Activated T-helper 1 cell treated with anti-CD3 and anti-CD28 coated beads, Interleukin-12 subunit alpha, Interleukin-12 subunit beta, Interleukin-2, Interleukin-4 antibody, amounts not matched to agents 30 ng/mL and 10 ng/mL and 1 ng/mL, durations not matched to agents 14 hours and 24 hours and 36 hours (primary cell): ENCODE measurements at places on chromosomes 16 and 17.

DNA sequence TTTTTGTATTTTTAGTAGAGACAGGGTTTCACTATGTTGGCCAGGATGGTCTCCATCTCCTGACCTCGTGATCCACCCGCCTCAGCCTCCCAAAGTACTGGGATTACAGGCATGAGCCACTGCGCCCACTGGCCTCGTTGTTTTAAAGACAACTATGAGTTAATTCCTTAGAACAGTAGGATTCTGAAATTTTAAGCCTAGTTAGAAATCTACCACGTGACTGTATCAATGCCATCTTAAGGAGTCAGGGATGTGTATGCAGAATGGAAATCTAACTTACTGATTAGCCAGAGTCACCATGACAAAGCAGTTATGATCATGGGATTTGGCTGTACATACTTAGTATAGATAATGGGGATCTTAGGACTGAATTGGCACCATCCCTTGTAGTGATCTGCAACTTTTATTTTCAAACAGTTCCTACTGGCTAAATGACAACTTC lies 2.8 kb downstream of the CEP20 start:
- no peak for DNase-seq

DNA sequence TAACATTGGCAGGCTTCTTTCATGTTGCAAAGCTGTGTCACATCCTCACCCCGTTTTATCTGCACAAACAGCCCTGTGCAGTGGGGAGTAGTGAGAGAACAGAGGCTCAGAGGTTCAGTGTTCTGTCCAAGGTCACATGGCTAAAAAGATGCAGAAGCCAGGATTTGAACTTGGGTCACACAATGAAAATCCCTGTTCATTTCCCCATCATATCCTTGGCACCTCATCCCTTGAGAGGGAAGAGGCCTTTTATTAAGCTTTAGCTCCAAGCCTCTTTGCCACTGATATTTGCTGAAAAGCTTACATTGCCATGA lies 106.6 kb downstream of the AMFR start:
- no peak for DNase-seq

DNA sequence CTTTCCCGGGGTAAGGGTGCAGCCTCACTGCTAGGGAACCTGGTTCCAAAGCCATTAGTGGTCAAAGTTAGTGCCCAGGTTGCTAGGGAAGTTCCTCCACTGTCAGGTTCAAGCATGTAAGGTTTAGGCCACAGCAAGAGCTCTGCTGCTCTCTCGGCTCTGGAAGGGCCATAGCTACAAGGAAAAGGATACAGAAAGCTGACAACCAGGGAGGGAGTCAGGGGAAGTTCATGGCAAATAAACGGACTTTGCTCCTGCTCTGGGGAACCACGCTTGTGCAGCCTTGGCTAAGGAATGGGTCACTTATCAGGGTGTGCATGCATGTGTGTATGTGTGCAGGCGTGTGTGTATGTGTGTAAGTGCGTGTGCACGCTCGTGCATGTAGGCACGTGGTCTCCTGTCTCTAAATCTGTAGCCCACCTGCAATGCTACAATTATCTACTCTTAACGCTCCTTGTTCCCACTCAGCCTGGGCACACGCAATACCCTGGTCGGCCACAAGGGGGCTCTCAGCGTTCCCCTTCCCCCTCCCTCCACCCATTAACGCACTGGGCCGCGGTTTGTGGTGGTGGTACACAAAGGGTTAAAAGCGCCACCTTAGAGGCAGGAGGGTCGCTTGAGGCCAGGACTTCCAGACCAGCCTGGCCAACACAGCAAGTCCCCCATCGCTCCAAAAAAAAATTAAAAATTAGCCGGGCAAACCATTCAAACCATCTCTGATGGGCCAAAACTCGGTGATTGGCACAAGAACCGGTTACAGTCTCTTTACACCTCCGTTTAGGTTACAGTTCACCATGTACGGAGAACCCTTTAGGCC lies 48.4 kb upstream of the KDM8 start:
- peak; percentile 39 for DNase-seq

DNA sequence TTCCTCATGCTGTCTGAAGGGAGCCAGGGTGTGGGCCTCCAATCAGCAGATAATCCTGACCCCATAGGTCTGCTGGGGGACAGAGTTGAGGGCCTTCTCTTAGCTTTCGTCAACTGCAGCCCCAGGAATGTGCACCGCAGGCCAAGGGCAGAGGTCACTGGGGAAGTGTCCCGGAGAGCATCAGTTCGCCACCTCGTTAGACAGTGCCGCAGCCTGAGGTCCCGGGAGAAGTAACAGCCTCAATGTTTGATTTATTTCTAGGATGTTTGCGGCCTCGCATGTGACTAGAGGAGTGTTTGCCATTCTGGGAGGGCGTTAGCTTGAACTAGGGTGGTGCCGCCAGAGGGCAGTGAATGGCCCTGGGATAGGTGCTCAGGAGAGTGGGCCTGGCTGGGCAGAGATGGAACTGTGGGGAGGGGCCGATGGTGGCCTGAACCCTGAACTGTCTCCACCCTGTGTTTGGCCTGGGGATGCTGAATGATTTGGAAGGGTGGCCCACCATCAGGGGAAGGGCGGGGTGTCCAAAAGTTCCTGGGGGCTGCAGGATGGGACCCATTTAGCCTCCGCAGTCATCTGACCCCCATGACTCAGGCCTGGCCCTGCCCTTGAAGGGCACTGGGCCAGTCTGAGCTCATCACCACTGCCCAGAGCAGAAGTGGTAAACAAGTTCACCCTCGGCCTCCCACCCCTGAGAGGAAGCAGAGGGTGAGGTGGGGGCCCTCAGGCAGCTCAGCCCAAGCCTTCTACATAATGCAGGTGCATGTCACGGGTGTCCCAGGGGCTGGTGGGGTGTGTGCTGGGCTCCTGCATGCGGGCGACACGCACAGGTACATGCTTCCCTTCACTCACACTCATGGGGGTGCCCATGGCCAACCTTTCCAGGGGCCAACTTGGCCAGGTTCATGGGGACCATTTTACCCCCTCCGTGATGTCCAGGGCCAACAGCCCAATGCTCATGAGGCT lies 12.4 kb upstream of the TAC4 start:
- no peak for DNase-seq

DNA sequence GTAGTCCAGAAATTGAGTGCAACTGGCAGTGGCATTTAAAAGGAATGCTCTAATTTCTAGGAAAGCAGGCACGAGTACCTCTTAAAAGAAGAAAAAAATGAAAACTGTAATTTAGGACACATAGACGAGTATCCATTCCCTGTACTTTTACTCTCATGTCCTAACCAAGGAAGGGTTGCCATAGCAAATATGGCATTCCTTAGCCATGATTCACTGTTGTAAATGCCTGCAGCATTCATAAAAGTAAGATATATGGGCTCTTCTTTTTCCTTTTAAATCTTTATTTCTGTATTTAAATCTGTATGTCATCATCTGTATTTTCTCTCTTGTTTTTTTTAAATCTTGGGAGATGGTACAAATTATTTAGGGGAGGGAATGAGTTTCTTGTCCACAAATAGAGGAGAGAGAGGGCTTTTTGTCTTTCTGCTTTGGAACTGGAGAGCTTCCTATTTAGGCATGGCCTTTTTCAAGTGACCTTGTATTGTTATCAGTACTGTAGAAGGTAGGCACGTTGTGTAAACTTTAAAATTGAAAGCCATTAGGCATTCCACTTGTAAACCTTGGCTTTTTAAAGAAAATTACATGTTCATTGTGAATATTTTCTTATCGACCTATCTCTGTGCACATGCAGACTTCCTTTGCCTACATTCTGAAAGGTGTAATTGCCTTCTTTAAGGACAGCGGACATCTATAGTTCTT lies 50.0 kb downstream of the TENT4B start:
- DNase-seq, result no peak

GRCh38 chr16:31471875-31472708 lies at the start of gene TGFB1I1:
TSS of gene TGFB1I1 (plus strand) at chr16:31472152. CDS start at chr16:31472189, 37 bp downstream.
- no peak for DNase-seq

GRCh38 chr16:11056090-11056992 lies 112.0 kb downstream of the CLEC16A start:
- no peak for DNase-seq

- DNase-seq, result no peak
These were observed 16.1 kb downstream of the LASP1 start for GRCh38 chr17:38885728-38886642.

- no peak for DNase-seq
These were observed 2.6 kb downstream of the GPS2 start for GRCh38 chr17:7312432-7313087.

DNA sequence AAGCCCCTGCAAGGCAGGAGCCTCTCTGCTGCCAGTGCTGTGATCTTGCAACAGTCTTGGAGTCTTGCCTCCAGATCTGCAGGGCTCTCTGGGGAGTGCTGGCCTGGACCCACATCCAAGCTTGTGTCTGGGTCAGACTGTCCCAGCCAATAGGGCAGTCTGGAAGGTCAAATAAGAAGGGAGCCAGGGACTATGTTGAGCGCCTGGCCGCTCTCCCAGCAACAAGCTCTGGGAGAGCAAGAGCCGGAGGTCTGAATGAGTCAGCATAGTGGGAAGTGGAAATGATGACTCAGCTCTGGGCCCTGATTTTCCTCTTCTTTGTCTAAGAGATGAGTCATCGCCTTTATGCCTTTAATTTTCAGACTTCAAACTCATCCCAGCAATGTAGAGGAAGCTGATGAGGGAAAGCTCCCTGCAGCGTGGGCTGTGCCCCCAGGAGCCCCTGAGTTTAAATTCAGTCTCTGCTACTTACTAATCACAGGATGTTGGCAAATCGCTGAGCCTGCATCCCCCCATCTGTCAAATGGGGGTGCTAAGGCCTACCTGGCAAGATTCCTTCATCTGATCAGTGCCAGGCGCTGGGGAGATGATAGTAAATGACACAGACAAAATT lies 43.6 kb upstream of the HAPSTR1 start:
- peak; percentile 53 for DNase-seq

- DNase-seq, result no peak
These were observed 175.3 kb downstream of the WWOX start for GRCh38 chr16:78274771-78275170.

- DNase-seq, result no peak
These were observed 66.8 kb downstream of the MARCHF10 start for GRCh38 chr17:62741290-62741689.

DNA sequence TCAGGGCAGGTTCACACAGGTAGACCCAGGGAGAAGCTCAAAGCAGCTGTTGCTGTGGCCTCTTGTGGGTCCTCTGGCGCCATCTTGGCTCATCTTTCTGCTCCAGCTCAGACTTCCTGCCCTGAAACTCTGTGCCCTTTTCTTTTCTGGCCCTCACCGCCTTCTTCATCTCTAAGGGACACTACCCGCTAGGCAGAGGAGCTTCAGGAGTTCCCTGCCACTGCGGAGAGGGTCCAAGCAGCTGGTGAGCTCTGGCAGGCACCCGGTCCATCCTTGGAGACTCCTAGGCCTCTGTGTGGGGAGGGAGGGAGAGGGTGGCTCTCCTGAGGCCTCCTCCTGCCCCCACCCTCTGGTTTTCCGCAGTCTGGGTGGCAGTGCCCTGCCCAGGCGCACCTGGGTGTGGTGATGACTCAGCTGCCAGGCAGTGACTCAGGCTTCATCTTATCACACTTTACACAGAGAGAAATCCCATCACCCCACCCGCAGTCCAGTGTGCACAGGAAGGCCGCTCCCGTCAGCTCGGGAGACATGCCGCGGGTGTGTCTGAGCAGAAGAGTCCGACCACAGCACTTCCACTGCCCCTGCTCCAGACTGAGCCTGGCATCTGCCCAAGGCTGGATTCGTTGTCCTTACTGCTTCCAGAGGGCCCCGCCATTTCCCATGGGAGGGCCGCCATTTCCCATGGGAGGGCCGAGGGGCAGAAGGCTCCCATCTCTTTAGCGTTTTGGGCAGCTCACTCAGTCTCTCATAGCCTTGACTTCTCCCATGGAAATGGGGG lies 7.3 kb downstream of the NT5C start:
- DNase-seq, result peak; percentile 19

DNA sequence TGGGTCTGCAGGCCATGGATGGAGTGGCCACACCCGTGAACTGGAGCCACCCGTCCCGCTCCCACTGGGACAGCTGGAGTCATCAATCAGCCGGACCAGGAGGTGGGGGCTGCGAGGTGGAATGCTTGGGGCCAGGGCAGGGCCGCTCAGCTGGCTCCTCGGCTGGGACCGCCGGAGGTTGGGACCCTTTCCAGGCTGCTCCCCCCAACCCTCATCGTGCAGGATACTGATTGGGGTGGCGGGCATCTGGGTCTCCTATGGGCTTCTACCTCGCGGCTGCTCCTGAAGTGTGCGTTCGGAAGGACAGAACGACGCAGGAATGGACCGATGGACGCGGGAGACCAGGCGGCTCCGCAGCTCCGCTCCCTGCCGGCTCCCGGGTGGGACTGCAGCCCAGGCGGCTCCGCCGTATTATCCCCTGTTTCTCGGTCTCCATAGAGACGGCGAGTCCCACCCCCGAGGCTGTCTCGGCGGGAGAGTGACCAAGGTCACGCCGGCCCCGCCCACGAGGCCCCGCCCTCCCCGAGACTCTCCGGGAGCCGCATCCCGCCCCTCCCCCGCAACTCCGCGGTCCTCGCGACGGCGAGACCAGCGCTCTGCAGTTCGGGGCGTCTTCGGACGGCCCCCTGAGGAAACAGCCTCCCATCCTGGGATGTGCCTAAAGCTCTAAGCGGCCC lies at the start of gene TPPP3:
Gene TPPP3 (minus strand): TSS at position 388 of the 677 bp plus-strand sequence. CDS start 2,387 bp downstream, outside the sequence.
- peak; percentile 24 for DNase-seq

GRCh38 chr17:30388321-30389179 lies 9.8 kb downstream of the CPD start:
- DNase-seq, result no peak

GRCh38 chr16:68764862-68765261 lies 27.8 kb downstream of the CDH1 start:
- peak; percentile 54 for DNase-seq

DNA sequence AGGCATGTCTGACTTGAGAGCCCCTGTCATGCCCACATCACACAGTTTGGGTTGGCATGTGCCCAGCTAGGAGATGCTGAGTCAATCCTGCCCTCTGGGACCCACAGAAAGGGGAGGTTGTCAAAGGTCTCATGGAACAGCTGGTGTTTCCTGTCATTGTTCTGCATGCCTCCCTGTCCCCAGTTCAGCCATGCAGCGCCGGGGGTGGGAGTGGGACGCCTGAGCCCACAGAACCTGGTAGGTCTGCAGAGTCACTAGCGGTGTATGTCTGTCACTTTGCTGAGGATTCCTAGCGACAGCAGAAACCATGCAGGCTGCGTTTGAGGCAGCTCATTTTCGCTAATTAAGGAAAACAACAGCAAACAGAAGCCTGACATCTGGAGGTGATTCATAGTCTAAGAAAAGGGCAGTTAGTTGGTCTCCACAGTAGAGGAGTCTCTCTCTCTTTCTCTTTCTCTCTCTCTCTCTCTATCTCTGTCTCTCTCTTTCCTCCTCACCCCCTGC lies 19.6 kb upstream of the CCL1 start:
- DNase-seq, result no peak

DNA sequence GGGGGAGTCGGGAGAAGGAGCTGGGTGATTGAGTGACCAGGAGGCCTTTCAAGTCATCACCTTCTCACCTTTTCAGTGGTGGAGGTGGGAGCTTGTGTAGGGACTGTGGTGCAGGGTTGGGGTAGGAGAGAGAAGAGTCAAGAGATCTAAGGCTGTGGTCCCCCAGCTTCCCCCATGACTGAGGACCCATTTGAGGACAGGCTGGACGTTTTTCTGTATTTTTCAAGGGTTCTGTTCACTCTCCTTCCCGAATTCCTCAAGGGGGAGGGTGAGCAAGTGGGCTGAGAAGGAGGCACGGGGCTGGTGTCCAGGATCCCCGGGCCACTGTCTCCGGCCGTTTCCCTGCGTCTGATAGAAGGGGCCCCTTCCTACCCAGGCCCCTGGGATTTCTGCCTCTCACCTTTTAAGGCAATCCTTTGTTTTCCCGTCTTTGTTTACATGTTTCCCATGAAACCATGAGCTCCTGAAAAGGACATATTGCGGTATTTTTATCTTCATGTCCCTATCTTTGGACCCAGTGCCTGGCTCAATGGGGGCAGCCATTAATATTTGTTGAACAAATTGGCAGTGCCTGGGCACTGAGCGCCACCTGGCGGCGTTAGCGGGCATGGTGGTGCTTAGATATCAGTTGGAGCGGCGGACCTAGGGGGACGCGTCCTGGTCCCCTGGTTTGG lies 9.2 kb upstream of the CD300A start:
- DNase-seq, result peak; percentile 54
